NCI-H2227 treated with DMSO at 0.1 percent for 48 hours (cell line): ENCODE measurements at places on chromosomes 16 and 17.

DNA sequence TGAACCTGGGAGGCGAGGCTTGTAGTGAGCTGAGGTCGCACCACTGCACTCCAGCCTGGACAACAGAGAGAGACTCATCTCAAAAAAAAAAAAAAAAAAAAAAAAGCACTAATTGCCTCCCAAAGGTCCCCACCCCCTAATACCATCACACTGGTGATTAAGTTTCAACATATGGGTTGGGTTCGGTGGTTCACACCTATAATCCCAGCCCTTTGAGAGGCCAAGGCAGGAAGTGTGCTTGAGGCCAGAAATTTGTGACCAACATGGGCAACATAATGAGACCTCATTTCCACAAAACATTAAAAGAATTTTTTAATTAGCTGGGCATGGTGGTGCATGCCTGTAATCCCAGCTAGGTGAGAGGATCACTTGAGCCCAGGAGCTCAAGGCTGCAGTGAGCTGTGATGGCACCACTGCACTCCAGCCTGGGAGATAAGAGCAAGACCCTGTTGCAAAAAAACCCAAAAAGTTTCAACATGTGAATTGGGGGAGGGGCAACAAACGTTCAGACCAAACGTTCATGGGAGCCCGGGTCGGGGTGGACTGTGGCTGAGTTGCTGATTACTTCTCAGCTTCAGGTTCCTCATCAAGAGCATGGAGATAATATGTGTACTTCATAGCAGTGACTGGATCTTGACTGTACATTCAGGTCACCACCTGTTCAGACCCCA lies 62.1 kb upstream of the NOL11 start:
- DNase-seq = no peak

GRCh38 chr17:19494961-19495806 lies 38.5 kb upstream of the SLC47A1 start:
- DNase-seq = no peak

- DNase-seq = no peak
Observed at GRCh38 chr17:53949473-53950090, 126.9 kb downstream of the KIF2B start.

DNA sequence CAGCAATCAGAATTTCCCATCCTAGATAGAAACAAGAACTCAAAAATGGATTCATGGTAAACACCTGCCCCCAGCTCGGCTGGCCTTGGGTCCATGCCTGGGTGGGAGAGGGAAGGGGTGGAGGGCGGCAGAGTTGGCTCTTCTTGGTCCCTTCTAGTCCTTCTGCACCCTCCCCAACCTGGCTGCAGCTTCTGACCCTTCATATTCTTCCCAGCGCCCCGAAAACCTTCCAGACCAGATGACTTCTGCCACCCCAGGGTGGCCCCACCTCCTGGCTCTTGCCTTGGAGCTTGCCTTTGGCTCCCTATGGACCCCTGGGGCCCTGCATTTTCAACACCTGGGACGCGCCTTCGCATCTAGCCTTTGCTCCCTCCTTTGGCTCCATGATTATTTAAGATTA lies 5.4 kb upstream of the GJD3 start:
- DNase-seq = no peak

GRCh38 chr16:4882000-4882632 lies 34.8 kb downstream of the UBN1 start:
- DNase-seq = peak; percentile 15

- no peak for DNase-seq
Observed at GRCh38 chr17:6072157-6072556, 2.0 kb downstream of the WSCD1 start.

- DNase-seq = no peak
Observed at GRCh38 chr16:85462714-85463611, 150.2 kb upstream of the GSE1 start.

GRCh38 chr17:3558603-3559269 lies 1.1 kb upstream of the TRPV3 start:
- DNase-seq = no peak

DNA sequence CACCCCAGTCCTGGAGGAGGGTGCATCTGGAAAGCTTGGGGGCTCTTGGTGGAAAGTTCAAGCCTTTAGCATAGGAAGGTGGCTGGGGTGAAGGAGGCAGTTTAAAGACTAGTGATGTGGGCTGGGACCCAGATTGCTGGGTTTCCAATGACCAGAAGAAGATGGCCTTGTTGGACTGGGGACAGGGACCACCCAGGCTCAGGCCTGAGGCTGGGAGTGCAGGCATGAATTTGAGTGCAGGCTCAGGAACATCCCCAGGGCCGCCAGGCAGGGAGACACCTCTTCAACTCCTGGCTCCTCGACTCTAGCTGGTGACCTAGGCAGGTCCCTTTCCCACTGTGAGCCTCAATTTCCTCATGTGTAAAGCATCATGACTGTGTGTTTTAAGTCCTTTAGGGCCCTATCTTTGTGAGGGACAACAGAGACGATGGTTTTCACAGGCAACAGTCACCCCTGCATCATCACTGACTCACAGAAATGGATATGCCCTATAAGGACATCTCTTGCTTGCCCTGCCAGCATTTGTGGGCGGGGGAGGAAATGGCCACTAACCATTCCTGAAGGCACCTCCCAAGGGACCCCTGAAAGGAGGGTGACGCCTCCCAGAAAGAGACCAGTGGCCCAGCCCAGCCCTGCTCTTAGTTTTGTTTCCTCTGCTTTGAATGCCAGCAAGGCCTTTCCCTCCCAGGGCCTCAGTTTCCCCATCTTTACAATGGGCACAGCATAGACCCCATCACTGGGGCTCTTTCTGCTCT lies 11.1 kb downstream of the NLRC5 start:
- DNase-seq = no peak

DNA sequence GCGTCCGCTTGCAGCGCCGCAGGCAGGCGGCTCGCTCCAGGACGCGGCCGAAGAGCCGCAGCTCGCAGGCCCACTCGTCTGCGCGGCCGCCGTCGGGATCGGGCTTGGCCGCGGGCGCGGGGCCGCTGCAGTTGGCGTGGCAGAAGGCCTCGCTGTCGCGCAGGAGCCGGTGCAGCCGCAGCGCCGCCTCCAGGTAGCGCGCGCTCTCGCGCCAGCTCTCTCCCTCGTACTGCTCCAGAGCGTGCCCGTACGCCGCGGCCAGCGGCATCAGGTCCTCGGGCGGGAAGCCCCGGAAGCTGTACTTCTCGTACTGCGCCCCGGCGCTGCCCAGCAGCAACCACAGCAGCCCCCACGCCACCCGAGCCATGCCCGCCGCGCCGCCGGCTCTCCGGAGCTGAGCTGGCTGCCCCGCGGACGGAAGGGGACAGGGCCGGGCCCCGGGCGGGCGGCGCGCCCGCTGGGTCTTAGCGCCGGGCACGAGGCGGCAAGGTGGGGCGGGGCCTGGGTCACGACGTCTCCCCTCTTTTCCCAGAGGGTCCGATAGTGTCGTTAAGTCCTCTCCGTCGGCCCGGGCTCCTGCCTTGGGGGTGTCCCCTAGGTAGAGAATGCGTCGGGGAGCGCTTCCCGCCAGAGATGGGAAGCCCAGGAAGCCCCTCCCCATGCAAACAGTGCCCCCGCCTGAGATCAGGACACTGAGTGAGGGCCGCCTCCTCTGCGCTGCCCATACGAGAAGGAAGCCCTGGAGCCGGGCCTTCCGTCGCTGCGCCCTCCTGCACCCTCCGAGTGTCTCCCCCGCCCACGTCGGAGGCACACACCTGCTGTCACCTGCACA lies at the start of gene P3H4:
Gene P3H4 (minus strand): TSS at position 401 of the 832 bp plus-strand sequence. CDS start 34 bp downstream, at position 367.
- peak; percentile 77 for DNase-seq

DNA sequence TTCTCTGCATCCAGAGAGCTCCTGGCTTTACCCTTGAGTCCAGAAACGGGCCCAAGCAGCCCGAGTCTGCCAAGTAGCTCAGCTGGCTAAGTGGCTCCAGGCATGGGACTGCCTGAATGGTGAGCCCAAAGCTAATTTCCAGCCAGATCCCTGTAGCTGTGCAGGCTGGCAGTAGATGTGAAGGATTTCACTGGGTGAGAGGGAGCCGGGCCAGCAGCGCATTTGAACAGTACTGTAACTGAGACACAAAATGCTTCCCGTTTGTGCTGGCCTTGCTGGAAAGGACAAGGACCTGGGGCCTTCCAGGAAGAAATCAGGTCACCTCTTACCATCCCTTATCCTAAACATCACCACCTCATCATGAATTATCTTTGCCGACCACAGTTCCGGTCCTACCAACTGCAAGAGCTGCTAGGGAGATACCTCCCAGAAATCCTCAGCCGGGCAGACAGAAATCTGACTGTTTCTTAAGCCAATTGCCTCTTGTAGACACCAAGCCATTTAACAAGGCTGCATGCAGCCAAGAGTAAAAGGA lies 3.7 kb downstream of the TIMP2 start:
- DNase-seq = no peak

DNA sequence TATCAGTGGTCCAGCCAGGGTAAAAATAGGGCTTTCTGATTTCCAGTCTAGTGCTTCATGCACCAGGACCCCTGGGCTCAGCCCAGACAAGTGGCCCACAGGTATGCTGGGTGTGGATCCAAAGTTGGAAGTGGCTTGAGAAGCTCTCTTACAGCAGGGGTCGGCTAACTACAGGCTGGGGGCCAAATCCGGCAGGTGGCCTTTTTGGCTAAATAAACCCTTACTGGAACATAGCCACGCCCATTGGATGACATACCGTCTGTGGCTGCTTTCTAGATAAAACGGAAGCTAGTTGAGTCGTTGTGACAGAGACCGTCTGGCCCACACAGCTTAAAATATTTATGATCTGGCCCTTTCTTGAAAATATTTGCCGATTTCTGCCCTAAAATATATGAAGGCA lies 119.0 kb upstream of the CDC42EP4 start:
- no peak for DNase-seq

- DNase-seq = peak; percentile 13
Observed at GRCh38 chr16:71746442-71747046, 22.0 kb upstream of the PHLPP2 start.

- DNase-seq = peak; percentile 43
Observed at GRCh38 chr17:42311240-42312034, 23.1 kb downstream of the STAT5A start.

- DNase-seq = no peak
Observed at GRCh38 chr16:82070656-82071369, 35.8 kb downstream of the HSD17B2 start.

DNA sequence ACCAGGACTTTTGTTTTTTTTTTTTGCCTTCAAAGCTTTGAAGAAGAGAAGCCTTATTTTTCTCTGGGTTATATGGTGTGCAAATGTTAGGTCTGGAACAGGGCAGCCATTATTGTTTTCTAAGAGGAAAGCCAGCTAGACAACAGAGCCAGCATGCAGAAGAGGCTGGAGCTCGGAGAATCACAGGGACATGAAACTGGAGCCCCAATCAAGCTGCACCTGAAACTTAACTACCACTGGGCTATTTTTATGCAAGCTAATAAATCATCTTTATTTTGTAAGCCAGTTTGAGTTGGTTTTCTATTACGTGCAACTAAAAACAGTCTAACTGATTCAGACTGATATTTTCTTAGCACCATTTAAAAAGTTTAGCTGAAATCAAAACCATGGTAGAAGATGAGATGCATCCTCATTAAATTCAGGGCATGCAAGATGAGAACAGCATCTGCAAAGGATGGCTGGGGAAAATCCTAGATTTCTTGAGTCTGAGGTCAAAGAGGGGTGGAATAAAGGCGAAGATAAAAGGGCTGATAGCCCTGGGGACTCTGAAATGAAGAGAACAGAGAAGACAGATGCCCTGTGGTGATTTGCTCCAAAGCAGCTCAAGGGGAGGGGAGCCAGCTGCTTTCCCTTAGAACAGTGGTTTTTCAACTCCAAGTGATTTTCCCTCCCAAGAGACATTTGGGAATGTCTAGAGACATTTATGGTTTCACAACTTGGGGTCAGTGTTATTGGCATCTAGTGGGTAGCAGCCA lies 177.1 kb upstream of the WSCD1 start:
- no peak for DNase-seq

DNA sequence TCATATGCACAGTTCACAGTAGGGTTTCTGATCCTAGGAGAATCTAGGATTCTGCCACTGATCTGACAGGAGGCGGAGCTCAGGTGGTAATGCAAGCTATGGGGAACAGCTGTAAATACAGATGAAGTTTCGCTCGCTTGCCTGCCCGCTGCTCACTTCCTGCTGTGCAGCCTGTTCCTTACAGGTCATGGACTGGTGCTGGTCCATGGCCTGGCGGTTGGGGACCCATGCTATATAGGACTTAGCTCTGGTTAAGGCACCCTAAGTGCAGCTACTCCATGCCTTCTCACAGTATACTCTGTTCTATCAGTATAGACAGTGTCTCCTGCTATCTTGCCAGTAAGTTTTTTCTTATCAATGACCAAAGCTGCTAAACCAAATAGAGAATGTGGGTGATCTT lies 2.4 kb downstream of the MPHOSPH6 start:
- DNase-seq = no peak

DNA sequence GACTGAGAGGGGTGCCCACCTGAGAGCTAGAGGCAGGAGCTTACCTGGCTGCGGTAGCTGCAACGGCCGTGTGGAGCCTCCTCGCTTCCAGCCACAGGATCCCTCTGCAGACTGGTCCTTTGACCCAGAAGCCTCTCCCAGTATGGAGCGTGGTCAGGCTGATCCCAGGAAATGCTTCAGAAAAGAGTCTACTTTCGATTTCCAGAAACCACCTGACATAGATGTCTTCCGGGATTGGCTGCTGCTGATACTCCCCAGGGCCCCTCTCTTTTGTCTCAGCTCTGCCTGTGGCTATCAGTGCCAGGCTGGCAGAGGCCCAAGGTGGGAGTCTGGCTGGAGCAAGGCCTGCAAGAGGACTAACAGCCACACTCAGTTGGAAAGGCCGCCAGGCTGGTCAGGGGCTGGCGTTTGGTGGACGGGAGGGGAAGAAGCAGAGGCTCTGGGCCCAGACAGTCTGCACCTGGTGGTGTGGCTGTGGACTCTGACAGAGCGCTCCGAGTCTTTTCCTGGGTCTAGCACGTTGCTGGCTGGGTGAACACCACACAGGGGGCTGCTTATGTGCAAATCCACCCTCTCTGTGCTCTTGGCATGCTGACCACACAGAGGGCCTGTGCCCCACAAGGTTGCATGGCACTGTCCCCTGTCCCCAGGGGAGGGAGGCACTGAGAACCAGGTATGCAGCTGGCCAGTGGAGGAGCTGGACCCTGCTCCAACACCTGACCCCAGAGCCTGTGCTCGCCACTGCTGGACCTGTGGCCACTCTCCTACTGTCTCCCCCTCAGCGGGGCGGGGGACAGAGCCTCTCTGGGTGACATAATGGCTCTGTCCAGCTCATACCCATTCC lies at the start of gene LGALS3BP:
Gene LGALS3BP (minus strand): TSS at position 144 of the 844 bp plus-strand sequence. CDS start 2,732 bp downstream, outside the sequence.
- peak; percentile 80 for DNase-seq

- no peak for DNase-seq
Observed at GRCh38 chr17:68640242-68640989, 39.2 kb upstream of the FAM20A start.

GRCh38 chr16:72848028-72848400 lies 199.9 kb downstream of the ZFHX3 start:
- no peak for DNase-seq

DNA sequence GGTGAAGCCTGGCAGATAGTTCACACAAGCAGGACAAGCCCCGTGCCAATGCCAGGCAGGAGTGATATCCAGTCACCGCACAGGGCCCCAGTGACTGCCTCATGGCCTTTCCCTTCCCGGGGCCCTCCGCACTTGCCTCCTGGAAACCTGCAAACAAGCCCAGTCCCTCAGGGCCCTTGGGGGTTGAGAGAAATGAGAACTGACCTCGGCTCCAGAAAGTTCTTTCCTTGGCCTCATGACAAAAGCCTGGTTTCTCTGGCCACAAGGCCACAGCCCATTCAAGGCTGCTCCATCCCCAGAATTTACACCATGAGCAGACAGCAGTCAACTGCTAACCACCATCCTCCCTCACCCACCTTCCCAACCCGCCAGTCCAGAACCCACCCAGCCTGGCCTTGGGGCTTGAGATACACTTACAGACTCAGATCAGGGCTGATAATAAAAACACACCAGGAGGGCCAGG lies 77.6 kb downstream of the CCDC182 start:
- no peak for DNase-seq
